GOT3 (cell line): ENCODE measurements at places on chromosomes 6 and 20.

DNA sequence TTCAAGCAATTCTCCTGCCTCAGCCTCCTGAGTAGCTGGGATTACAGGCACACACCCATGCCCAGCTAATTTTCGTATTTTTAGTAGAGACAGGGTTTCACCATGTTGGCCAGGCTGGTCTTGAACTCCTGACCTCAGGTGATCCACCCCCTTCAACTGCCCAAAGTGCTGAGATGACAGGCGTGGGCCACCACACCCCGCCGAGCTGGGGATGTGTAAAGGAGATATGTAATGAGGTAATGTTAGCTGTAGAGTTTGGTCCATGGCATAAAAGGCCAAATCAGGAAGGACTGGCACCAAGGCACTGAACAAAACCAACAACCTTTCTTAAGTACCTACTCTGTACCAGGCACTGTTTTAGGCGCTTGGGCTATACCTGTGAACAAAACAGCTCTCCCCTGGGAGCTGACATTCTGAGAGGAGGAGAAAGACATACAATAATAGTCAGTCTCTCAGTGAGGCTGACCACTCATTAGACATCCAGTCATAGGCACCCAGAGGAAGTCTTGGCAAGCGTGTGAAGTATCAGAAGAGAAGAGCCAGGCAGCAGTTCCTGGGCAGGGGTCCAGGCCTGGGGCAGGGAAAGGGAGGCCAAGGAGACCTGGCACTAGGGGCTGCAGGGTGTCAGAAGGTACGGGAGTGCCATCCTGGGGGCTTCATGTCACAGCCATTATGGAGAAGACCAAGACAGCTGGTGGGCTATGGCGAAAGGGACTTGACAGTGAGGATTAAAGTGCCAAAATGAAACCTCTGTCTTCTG, 164.8 kb upstream of the DTNBP1 start:
- DNase-seq: no peak

GRCh38 chr20:2652724-2653555, 508 bp downstream of the NOP56 start:
- no peak for DNase-seq

- DNase-seq: no peak
Observed at GRCh38 chr6:43616725-43617472, 12.2 kb downstream of the GTPBP2 start.

- DNase-seq: no peak
Observed at GRCh38 chr6:33815854-33816253, 12.1 kb upstream of the MLN start.

DNA sequence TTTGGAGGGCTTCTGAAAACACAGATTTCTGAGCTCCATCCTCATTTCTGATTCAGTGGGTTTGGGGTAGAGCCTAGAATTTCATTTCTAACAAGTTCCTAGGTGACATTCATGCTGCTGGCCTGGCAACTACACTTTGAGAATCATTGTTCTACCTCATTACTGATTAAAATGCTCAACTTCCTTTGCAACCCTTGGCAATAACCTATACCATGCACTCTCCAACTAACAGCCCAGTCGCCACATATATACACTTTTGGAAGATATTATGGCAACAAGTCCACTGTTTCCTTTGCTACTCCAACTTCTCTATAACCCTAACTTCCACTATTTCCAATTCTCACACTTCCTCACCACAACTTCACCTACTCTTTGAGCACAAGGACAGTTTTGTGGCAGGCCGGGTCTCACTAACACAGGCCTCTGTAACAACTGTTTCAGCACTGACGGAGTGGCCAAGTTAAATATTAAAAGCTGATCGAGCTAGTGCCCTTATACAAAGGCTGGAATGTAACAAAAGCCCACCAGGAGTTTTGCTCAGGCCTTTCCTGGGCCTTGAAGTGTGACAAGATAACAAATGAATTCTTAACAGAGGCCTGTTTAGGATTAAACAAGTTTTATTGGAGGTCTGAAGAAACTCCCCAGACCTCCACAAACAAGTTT, 32.1 kb upstream of the RAB23 start:
- no peak for DNase-seq

DNA sequence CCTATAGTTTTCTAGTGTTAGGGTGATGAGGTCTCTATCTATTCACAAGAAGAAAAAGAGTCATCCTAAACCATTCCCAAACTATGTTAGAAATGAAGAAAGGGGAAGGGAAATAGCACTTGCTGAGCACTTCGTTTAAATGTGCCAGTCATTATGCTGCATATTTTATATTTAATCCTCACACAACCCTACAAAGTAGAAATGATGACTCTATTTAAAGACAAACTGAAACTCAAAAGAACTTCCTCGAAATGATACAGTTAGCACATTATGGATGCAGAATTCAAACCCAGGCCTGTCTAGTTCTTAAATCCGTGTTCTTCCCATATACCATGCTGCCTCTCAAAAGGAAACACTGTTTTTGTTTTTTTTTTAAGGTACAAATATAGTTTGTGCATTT, 174.6 kb downstream of the GMPR start:
- DNase-seq: no peak

GRCh38 chr20:561437-562231, 18.0 kb upstream of the CSNK2A1 start:
- DNase-seq: no peak

DNA sequence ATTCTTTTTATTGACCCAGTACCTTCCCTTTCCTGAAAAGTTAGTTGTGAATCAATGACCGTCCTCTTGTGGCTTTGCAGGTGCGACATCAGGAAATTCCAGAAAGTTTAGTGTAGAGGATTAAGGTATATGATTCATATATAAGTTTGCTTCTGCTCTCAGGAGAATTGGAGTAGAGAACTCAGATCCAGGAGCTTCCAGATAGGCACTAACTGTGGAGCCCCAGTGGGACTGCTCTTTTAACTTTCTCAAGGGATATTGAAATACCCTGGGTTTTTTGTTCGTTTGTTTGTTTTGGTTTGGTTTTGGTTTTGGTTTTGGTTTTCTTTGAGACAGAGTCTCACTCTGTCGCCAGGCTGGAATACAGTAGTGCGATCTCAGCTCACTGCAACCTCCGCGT, 9.5 kb downstream of the TAAR2 start:
- DNase-seq: no peak

- no peak for DNase-seq
Observed at GRCh38 chr20:45051204-45052060, 49.5 kb downstream of the KCNS1 start.

- no peak for DNase-seq
Observed at GRCh38 chr6:87436435-87436834, 28.7 kb downstream of the CFAP206 start.

DNA sequence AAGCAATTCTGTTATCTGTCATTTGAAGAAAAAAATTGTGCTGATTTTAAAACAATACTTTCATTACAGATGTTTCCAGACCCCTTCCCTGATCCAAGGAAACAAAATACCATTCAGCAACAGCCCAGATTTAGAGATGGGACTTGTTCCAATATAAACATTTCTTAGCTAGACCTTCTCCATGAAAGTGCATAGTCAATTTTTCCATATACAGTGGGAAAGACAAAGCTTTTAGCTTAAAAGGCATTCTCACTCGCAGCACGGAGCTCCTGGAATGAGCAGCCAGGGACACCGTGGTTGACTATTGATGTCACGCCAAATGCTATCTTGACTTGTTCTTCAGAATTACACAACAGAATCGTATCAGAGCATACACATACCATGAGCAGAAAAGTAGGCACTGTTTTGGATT, 21.5 kb downstream of the LAMA4 start:
- no peak for DNase-seq

GRCh38 chr6:158011478-158011920, 29.8 kb downstream of the SYNJ2 start:
- no peak for DNase-seq

GRCh38 chr6:36607683-36608386, 13.7 kb downstream of the SRSF3 start:
- DNase-seq: no peak

DNA sequence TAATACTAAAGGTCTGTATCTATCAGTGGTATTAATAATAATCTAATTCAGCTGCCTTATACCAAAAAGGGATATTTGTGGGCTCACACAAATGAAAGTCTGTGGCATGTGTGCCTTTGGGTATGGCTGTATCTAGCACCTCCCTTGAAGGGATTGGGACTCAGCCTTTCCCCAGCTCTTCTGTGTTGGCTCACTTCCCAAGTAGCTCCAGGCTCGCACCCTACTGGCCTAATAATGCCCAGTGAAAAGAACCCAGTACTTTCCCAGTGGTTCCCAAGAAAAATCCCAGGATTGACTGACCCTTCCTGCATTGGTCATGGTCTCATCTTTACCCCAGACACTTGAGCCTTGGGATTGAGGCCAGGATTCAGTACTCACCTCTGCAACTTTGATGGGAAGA, 60.7 kb upstream of the CDKAL1 start:
- DNase-seq: no peak

- DNase-seq: no peak
Observed at GRCh38 chr20:3224681-3225421, 14.1 kb downstream of the SLC4A11 start.

- DNase-seq: no peak
Observed at GRCh38 chr6:114032721-114033120, 61.8 kb upstream of the HDAC2 start.

DNA sequence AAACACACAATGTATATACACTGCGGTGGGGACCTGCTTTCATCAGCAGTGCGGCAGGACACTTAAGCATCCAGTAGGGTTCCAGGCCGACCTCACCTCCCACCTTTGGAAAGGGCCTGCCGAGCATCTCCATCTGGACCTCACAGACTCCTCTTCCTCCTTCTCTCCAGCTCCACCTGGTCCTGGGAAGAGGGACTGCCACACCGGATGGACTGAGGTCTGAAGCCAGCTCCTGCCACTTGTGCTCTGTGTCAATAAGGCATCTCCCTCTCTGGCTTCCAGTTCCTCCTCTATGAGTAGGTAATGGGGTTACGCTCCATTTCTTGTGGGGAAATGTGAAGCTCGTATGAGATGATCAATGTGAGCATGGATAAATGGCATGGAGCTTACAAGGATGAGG, 19.1 kb upstream of the NNAT start:
- DNase-seq: no peak

GRCh38 chr20:64039293-64040160, 3.5 kb downstream of the C20orf204 start:
- DNase-seq: no peak

- DNase-seq: no peak
Observed at GRCh38 chr6:150967381-150967780, 101.9 kb downstream of the MTHFD1L start.

GRCh38 chr20:14049111-14049510, 53.8 kb downstream of the MACROD2 start:
- DNase-seq: no peak

DNA sequence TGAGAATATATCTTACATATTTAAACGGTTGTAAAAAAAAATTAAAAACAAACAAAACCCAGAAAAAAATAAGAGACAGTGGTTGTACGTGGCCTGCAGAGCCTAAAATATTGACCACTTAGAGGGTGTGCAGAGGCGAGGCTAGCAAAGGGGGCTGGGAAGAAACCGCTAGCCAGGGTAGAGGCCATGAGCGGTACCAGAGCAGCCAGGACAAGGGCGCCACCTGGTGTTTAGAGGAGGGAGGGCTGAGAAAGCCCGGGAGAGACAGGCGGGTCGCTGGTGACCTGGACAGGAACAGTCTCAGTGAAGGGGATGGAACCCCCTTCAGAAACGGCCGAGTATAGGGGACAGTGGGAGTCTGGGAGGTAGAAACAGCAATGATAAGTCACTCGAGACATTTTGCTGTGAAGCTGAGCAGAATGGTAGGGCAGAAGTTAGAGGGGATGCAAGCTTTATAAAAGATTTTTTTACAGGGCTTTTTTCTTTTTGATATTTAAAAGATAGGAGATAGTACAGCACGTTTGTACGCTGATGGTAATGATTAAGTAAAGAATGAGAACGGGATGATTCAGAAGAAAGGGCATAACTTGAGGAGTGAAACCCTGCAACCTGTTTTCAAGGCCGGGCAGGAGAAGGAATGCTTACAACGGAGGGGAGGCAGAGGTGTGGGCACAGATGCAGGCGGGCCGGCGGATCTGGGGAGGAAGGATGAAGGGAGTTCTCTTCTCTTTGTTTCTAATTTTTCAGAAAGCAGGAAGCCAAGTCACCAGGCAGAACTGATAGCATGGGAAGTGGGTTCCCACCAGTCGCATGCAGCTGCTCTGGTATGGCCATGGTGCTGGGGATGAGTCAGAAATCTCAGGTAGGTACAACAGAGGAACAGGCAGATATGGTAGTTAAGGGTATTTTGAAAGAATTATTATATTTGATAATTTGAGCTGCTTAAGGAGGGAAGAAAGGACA, 76.2 kb downstream of the FAM229B start:
- DNase-seq: no peak

GRCh38 chr20:58393299-58393698, 4.3 kb downstream of the VAPB start:
- no peak for DNase-seq

GRCh38 chr6:7725849-7726415, at the start of gene BMP6:
Gene BMP6 (plus strand): TSS chr6:7726099. CDS start chr6:7726956, 857 bp downstream.
- no peak for DNase-seq

GRCh38 chr6:159582736-159583135, 110.3 kb downstream of the SOD2 start:
- no peak for DNase-seq

DNA sequence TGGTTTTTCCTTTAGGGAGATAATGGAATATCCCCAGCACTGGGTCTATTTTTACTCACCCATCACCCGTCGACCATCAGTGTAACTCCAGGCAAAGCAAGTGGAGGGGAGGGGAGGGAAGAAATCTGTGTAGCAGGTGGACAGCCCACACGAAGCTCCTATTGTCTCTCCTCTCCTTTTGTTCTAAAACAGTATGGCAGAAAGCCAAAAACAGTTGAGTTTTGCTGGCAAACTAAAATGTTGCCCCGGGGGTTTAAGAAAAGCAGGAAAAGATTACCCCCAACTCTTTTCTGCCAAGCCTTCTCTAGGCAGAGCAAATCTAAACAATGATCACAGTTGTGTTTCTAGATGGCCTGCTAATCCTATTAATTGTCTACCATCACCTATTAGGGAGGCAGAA, 89.7 kb downstream of the PREP start:
- no peak for DNase-seq

DNA sequence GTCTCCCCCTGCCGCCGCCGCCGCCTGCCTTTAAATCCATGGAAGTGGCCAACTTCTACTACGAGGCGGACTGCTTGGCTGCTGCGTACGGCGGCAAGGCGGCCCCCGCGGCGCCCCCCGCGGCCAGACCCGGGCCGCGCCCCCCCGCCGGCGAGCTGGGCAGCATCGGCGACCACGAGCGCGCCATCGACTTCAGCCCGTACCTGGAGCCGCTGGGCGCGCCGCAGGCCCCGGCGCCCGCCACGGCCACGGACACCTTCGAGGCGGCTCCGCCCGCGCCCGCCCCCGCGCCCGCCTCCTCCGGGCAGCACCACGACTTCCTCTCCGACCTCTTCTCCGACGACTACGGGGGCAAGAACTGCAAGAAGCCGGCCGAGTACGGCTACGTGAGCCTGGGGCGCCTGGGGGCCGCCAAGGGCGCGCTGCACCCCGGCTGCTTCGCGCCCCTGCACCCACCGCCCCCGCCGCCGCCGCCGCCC, 474 bp downstream of the CEBPB start:
- DNase-seq: peak; percentile 94

DNA sequence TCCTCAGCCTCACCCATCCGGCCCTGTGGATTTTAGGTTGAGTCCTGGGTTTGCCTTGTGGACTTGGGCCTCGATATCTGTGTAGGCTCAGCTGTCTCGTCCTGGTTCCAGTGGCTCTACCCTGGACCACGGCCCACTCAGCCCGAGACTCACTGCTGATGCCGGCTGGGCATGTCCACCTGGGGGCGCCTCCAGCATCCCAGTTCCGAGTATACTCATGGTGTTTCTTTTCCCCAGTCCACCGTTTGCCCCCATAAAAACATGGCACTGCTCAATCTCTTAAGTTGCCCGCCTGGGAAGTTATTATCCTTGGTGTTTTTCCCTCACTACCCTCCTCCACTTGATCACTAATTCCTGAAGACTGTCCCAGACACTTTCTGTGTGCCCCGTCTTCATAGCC, 99.1 kb downstream of the ARID1B start:
- no peak for DNase-seq
